Glomerular endothelial cell (primary cell): ENCODE measurements at places on chromosomes 6 and 20.

DNA sequence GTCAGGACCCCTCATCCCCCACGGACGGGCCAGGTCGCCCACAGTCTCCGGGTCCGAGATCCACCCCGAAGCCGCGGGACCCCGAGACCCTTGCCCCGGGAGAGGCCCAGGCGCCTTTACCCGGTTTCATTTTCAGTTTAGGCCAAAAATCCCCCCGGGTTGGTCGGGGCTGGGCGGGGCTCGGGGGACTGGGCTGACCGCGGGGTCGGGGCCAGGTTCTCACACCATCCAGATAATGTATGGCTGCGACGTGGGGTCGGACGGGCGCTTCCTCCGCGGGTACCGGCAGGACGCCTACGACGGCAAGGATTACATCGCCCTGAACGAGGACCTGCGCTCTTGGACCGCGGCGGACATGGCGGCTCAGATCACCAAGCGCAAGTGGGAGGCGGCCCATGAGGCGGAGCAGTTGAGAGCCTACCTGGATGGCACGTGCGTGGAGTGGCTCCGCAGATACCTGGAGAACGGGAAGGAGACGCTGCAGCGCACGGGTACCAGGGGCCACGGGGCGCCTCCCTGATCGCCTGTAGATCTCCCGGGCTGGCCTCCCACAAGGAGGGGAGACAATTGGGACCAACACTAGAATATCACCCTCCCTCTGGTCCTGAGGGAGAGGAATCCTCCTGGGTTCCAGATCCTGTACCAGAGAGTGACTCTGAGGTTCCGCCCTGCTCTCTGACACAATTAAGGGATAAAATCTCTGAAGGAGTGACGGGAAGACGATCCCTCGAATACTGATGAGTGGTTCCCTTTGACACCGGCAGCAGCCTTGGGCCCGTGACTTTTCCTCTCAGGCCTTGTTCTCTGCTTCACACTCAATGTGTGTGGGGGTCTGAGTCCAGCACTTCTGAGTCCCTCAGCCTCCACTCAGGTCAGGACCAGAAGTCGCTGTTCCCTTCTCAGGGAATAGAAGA, 978 bp downstream of the HLA-A start:
- DNase-seq: no peak

DNA sequence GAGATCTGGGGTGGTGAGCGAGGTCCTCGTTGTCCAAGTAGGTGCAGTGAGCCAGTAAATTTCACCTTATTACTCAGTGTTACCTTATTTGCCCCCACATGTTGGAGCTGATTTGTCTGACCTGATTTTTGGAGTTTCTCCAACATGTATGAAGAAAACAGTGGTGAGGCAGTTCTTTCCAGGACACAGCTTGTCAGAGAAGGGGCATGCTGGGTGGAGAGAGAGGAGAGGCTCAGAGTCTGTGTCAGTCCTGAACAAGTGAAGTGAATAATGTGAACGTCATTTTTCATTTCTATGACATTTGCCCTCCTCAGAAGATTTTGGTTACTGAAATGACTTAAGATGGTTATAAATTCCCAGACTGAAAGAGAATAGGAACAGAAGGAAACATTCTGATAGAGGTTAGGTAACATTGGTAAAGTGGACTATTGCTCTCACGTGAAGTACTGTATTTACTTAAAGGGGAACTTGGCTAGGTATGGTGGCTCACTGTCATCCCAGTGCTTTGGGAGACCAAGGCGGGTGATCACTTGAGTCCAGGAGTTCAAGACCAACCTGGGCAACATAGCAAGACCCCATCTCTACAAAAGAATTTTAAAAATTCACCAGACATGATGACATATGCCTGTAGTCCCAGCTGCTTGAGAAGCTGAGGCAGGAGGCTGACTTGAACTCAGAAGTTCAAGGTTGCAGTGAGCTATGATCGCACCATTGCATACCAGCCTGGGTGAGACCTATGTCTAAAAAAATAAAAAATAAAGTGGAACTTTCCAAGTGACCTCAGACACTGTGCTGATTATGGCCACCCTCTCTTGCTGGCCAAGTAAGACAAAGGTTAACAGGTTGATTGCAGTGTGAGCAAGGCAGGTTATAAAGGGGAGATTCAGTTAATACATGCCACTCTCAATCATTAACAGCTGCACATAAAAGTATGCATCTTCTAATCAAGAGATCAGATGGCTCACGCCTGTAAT, 184.3 kb downstream of the EDN1 start:
- no peak for DNase-seq

DNA sequence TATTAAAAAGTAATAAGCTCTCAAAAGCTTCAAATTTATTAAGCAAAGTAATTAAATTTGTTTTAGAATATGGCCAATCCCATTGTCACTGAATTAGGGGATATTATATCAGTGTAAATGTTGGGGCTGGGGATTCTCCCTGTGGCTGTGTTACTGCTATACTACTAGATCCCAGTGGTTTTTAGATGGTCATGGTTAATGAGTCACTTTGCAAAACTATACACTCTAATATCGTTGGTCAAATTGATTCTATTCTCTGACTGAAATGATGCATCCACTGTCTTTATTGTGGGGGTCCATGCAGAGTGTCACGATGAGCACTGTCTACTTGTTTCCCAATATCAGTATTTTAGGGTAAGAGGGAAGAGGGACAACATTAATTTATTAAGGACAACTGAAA, 336.9 kb upstream of the PREP start:
- no peak for DNase-seq

GRCh38 chr6:93790981-93791380, 371.6 kb upstream of the EPHA7 start:
- DNase-seq: no peak

GRCh38 chr20:4736875-4737274, 15.2 kb downstream of the PRND start:
- no peak for DNase-seq

DNA sequence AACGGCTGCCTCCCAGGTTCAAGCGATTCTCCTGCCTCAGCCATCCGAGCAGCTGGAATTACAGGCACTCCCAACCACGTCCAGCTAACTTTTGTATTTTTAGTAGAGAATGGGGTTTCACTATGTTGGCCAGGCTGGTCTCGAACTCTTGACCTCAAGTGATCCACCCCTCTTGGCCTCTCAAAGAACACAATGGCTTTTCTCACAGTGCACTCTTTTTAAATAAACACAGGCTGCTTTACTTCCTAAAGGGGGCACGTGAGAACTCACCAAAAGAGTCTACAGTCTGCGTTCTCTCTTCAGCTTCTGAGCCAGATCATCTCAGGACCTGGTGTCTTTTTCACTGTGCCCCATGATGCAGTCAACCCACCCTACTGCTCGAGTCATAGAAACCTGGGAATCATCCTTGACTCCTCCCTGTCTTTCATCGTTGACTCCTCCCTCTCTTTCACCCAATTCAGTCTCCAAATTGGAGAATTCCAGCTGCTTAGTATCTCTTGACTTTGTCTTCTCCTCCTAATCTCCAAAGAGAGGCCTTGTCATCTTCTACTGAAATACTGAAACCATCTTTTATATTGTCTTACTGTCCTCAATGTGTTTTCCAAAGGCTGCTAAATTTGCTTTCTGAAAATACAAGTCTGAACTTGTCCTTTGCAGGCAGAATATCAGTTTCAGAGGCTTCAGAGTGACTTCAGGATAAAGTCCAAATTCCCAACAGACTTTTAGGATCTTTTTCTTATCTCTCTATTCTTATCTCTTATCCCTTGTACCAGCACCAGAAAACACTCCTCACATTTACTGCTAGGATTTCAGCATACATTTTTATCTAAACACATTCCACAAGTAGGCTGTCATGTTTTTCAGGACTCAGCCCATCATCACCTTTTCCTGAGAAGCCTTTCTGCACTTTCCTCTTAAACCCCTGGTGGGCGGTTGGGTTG, 323.4 kb downstream of the SYNE1 start:
- no peak for DNase-seq

- DNase-seq: no peak
Measured at GRCh38 chr20:56964901-56965300, 301.5 kb downstream of the BMP7 start.
